Keratinocyte (primary cell): ENCODE measurements at places on chromosomes 5 and 9. TPM values are rescaled to one million over a fixed set of nuclear protein-coding genes. Genes with fewer than 3 reads are reported as not detected.

The TEX48 gene
- not detected in 3 replicates for polyA plus RNA-seq

The TNFSF8 gene
- polyA plus RNA-seq = not detected in 3 replicates

The CNTNAP3 gene
- polyA plus RNA-seq = 3.5 to 9.3 TPM (median 6.7 TPM) in 3 replicates

The RANBP17 gene
- polyA plus RNA-seq = 0.65 to 0.97 TPM (median 0.82 TPM) in 3 replicates

- H3K27me3 ChIP-seq = no peaks in the 10 kb centered on the region
- no peak overlapping the region for H3K27ac ChIP-seq
- no peaks in the 10 kb centered on the region for H3K4me1 ChIP-seq
- no peaks in the 10 kb centered on the region for H3K36me3 ChIP-seq
- no peak overlapping the region for H3K4me3 ChIP-seq
Observed at GRCh38 chr5:53678981-53679660, 118.7 kb downstream of the NDUFS4 start.

- no peaks in the 10 kb centered on the region for H3K27me3 ChIP-seq
- peak overlapping the region; percentile 21 for H3K4me3 ChIP-seq
- peaks cover 13% of the 10 kb centered on the region for H3K36me3 ChIP-seq
- no peak for DNase-seq
Observed at GRCh38 chr9:95017661-95018060, 291.2 kb downstream of the AOPEP start.
